ENCODE measurements at places on chromosomes 6 and 20.

DNA sequence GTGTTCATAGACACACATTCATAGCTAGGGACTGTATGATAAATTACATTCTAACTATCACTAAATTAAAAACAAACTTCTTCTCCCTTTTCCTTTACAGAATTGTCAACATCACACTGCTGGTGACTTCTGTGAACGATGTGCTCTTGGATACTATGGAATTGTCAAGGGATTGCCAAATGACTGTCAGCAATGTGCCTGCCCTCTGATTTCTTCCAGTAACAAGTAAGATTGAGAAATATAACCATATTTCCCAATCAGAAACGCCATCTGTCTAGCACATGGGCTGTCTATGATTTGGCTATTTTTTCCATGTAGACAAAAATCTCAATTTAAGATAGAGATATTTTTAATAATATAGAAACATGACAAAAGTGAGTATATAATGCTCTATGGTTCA, 367.7 kb downstream of the ARHGAP18 start:
- DNase-seq, result no peak

- no peak for DNase-seq
Observed at GRCh38 chr6:22471132-22471690, 98.2 kb upstream of the HDGFL1 start.

DNA sequence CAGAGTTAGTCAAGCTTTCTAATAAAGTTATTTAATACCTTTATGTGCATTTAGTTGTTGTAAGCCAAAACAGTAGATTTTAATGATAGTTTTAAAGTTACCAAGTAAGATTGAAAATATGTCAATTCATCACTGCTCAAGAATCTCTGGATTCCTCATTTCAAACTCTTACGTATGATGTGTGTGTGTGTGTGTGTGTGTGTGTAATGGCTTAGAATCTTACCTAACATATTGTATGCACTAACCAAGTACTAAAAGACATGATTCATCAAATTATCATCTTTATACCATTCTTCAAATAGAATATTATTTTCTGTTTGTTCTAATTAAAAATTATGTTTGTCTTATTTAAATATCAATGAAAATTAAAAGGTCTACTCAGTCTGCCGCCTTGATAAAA, 41.5 kb upstream of the ZNF337 start:
- DNase-seq, result no peak

- DNase-seq, result no peak
Observed at GRCh38 chr6:139823099-139823807, 448.8 kb upstream of the CITED2 start.

DNA sequence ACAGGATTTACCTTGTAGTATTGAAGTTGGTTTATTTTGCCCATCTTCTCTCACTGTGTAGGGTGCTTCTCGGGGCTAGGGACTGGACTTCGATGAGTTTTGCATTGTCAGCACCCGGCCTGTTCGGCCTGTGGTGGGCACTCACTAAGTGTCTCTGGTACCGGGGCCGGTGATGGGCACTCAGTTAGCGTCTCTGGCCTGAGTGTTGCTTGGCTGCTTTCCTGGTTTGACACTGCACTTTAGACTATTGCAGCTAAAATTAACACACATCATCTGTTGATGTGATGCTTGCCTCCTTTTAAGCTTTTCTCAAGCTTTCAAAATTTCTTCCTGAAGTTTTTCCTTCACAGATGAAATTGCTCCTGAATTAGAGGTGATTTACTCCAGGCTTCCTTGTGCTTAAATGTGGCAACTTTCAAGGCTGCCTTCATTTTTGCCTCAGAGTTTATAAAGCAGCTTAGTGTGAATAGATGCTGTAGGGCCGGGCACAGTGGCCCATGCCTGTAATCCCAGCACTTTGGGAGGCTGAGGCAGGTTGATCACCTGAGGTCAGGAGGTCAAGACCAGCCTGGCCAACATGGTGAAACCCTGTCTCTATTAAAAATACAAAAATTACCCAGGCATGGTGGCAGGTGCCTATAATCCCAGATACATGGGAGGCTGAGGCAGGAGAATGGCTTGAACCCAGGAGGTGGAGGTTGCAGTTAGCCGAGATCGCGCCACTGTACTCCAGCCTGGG, 41.7 kb upstream of the TULP4 start:
- DNase-seq, result no peak

- no peak for DNase-seq
Observed at GRCh38 chr6:11209369-11209768, 23.1 kb downstream of the NEDD9 start.

GRCh38 chr6:85163156-85164080, 286.5 kb upstream of the NT5E start:
- DNase-seq, result no peak

DNA sequence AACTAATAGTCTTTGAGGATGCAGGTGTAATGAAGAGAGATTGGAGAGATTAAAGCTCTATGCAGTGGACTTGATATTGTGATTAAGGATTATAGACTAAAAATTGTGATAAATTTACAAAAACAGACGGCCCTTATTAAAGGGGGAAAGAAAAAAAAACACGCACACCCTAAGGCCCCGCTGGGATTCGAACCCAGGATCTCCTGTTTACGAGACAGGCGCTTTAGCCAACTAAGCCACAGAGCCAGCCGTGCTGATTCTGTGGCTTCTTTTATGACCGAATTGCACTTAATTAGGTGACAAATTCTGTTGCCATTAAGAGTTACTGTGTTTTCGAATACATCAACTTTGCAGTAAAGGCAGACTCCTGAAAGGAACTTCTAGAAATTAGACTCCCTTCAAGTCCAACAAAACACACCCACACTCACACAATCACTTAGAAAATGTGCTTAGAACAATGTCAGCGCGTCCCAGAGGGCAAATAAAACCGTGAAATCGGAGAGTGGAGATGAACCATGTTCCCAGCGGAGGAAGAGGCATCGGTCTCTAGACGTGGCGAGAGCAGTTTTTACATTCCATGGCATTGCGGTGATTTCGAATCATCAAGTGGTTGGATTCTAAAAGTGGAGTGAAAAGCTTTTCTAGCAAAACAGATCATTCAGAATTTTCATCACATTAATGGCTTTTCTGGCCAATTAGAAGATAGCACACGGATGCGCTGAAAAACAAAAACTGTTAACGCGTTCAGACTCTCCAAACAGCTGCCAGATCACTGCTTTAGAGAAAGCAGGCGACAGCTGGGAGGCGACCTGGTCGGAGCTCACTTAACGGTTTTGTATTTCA, 122.6 kb downstream of the GPX5 start:
- DNase-seq, result no peak

GRCh38 chr6:135922746-135923145, 71.2 kb downstream of the PDE7B start:
- DNase-seq, result no peak

GRCh38 chr6:20763296-20763695, 229.0 kb downstream of the CDKAL1 start:
- DNase-seq, result no peak

- no peak for DNase-seq
Observed at GRCh38 chr20:64077094-64077493, 2.2 kb downstream of the RGS19 start.

DNA sequence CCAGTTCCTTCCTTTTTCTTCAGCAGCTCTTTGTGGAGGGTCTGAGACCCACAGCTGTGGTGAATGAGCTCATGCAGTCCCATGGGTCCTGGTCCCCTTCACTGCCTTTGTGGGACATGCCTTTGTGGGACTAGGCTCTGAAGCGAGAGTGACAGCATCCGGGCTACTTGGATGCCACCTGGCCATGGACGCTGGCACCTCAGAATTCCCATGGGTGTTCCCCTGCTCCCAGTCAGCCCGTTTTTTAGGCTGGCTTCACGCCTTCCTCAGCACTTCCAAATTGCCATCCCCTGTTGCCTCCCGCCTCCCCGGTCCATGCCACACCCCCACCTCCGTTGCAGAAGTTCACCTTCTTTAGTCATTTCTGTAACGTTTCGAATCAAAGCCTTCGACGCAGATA, 45.1 kb downstream of the RAMACL start:
- no peak for DNase-seq

GRCh38 chr6:125421836-125422235, 120.1 kb upstream of the HDDC2 start:
- DNase-seq, result no peak

DNA sequence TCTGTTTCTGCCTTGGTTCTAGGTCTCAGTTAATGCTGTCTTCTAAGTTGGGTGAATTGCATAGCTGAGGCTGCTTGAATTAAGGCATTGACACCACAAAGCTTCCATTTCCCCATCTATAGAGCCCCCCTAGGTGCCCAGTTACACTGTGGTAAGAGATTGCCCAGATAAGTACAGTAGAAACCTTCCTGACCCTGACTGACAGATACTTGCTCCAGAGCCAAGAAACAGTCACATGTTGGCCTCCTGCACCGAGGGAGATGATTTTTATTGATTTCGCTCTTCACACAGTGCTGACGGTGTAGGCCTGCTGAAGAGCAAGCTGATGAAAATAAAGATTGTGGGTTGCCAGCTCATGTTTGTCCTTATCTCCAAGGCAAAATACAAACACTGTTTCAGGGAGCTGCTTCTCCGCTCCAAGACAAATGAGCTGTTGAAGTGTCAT, 67.9 kb downstream of the TRMT11 start:
- DNase-seq, result no peak

GRCh38 chr6:144351379-144352127, 66.4 kb downstream of the UTRN start:
- DNase-seq, result no peak

- no peak for DNase-seq
Observed at GRCh38 chr6:108723594-108723993, 124.6 kb upstream of the ARMC2 start.

DNA sequence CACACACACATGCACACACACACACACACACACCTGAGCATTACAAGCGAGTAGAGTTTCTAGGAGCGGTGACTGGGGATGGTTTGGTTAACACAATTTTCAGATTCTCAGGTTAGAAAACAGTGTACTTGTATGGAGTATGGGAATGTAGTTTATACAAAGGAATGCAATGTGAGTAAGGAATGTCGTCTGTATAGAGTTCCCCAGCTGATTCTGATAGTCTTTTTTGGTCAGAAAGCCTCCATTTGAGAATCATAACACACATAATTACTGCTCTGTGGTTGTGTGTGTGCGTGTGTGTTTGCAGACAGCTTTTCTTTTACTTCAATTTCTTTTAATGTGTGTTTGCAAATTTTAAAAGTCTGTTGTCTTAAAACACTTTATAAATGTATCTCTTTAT, 93.2 kb downstream of the MYO6 start:
- no peak for DNase-seq

Data from stimulated activated CD4-positive, alpha-beta T cell treated with anti-CD3 and anti-CD28 coated beads, TNF-alpha, amount 100 ng/mL, for 4 hours (primary cell).